ENCODE measurements at places on chromosomes 4 and X.

DNA sequence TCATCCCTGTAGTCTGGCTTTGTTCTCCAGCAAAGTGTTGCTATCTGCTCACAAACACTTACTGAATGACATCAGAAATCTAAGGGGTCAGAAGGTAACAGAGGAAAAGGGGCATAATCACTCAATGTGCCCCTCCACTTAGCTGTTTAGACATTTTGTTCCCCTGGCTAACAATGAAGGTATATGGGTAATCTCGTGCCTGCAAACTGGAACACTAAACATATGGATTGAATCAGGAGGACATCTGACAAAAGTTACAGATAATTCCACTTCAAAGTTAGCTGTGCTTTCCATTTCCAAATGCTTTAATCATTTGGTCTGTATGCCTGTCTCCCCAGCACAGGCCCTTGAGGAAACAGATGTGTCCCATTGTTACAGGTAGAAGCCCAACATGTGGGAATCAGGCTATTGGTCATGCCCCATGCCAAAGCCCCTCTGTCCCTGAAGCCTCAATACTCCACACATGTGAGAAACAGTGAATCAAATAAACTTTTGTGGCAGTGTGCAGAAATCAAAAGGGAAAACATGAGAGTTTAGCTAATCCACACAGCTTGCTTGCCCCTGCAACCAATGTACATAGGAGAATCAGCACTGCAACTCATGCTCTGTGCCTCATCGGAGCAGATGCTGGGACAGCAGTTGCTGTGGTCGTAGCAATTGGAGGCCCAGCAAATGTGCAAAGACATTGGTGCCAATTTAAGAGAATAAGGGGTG lies 111.7 kb downstream of the RNF150 start:
- no peak for DNase-seq

- no peak for DNase-seq
Observed at GRCh38 chr4:4440333-4441061, 53.6 kb downstream of the NSG1 start.

DNA sequence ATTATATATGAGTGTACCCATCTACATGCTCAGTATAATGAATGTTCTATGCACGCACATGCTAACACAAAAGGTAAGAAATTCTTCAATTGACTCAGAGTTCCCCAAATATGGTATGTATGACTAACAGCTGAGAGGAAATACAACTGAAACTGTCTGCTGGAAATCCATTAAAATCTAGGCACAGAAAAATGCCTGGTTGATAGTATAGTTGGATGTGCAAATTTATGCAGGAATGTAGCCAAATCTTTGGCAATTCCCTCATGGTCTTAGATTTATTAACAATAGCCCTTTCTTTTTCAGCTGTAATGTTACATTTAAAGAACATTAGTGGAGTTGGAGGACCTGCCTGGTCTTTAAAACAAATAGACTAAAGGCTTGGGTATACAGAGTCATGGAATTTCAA lies 5.5 kb downstream of the CAMK2D start:
- no peak for DNase-seq

GRCh38 chrX:23902419-23902818 lies 5.3 kb downstream of the APOO start:
- DNase-seq: peak; percentile 54

- DNase-seq: peak; percentile 56
Observed at GRCh38 chr4:185134307-185134869, 8.7 kb upstream of the SLC25A4 start.

DNA sequence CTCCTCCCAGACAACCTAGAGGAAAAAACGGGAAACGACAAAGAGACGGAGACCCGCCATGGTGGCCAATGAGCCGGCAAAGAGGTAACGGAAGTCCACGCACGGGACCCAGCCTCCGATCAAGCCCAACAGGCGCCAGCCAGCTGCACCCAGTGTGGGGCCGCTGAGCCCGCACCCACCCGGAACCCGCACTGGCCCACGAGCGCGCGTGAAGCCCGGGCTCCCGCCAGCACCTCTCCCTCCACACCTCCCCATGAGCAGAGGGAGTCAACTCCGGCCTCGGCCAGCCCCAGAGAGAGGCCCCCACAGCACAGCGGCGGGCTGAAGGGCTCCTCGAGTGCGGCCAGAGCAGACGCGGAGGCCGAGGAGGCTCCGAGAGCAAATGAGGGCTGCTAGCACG lies 14.6 kb upstream of the FMR1 start:
- no peak for DNase-seq

- DNase-seq: no peak
Observed at GRCh38 chr4:175906384-175906783, 94.3 kb upstream of the GPM6A start.

GRCh38 chrX:132491191-132491590 lies 2.4 kb upstream of the MBNL3 start:
- peak; percentile 57 for DNase-seq

DNA sequence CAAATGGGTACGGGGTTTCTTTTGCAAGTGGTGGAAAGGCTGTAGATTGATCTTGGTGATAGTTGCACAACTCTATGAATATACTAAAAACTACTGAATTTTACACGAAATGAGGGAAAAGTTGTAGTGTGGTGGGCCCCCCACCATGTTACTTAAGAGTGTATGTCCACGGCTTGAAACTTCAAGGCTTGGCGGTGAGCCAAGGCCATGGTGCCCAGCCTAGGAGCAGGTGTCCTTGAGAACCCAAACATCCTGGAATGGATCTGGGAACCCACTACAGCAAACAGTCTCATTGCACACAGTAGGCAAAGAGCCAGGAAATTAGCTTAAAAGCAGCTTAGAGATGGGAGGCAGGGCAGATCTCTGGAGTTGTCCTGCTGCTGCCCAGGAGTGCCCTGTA lies 62.9 kb downstream of the BRCC3 start:
- no peak for DNase-seq

GRCh38 chrX:10420134-10420533 lies 200.3 kb downstream of the MID1 start:
- DNase-seq: no peak

GRCh38 chr4:56692576-56692975 lies 11.5 kb upstream of the HOPX start:
- no peak for DNase-seq

- DNase-seq: no peak
Observed at GRCh38 chrX:109472939-109473735, 8.7 kb downstream of the GUCY2F start.

GRCh38 chrX:4379071-4379470 lies 665.6 kb upstream of the PRKX start:
- no peak for DNase-seq

DNA sequence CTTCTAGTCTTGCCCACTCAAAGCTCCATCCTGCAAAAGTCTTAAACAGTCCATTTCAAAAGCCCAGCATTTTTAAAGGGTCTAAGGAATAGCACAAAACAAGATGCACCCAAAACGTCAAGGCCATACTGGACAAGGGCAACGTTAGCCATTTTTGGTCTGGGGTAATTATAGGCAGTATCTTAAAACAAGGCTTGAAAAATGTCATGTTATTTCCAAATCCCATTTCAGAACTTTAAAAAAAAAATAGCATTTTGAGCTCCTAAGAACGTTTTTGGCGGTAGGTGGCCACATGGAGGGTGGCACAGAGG lies 584 bp upstream of the TMEM165 start:
- DNase-seq: no peak

GRCh38 chr4:73376976-73377375 lies 27.1 kb upstream of the ALB start:
- no peak for DNase-seq
